Activated effector memory CD4-positive, alpha-beta T cell treated with anti-CD3 and anti-CD28 coated beads, Interleukin-2, amount 50 U/mL, for 16 hours (primary cell): ENCODE measurements at places on chromosomes 1 and 21.

GRCh38 chr1:115467196-115467595 lies 129.1 kb upstream of the NGF start:
- DNase-seq: no peak

DNA sequence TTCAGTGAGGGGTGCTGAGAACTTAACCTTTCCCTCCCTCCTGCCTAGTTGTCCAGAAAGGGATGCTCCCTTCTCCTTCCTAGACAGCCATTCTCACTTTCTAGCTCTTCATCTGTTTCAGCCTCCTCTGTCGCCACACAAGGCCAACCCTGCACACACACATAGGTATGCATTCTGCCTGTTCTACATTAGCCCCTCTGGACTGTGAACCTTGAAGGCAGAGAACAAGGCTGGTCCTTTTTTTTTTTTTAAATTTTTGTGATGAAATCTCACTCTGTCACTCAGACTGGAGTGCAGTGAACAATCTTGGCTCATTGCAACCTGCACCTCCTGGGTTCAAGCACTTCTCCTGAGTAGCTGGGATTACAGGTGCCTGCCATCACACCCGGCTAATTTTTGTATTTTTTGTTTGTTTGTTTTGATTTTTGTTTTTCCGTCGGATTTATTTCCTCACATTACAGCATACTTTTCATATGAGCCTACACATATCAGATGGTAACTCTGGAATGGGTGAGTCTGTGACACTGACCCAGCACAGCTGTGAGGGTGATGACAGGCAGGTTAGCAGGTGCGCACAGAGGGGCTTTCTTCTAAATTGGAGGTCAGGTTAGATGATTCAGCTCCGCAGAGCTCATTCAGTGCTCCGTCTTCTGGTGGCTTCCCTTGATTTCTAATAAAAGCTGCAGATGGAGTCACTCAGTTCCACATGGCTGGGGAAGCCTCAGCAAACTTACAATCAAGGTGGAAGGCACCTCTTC lies 4.9 kb upstream of the AKR1A1 start:
- no peak for DNase-seq

- no peak for DNase-seq
These were observed 25.9 kb downstream of the GREM2 start for GRCh38 chr1:240586006-240586405.

- DNase-seq: no peak
These were observed 199.0 kb downstream of the LBR start for GRCh38 chr1:225228871-225229303.

DNA sequence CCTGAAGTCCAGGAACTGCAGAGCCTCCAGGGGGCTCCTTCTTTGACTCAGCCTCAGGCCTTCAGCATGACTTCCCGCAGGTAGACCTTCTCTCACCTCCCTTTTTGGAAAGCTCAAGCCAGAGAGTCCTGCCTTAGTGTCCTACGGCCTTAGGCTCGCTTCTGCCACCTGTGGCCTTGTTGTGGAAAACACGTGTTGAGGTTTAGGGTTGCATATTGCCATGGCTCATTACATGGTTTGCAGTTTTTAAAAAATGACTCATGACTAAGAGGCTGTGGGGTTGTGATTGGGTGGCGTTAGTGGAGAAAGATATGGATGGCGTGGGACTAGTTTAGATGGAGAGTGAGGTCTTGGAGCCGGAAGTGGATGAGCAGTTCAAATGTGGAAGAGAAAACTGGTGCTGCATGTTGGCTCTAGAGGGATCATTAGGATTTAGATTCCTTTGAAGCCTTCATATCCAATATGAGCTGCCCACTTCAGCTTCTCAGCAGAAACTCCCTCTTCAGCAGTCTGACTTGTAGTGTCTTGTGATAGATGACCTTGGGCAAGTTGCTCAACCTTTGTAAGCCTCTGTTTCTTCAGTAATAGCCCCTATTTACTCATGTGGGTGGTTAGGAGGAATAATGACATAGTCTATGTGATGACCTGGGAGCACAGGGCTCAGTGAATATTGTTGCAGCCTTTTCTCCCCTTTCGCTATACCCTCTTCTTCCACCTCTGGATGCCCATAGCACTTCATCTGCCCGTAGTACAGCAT lies 6.5 kb upstream of the FGGY start:
- DNase-seq: no peak

- DNase-seq: peak; percentile 93
These were observed 78.0 kb downstream of the STUM start for GRCh38 chr1:226626577-226626956.

DNA sequence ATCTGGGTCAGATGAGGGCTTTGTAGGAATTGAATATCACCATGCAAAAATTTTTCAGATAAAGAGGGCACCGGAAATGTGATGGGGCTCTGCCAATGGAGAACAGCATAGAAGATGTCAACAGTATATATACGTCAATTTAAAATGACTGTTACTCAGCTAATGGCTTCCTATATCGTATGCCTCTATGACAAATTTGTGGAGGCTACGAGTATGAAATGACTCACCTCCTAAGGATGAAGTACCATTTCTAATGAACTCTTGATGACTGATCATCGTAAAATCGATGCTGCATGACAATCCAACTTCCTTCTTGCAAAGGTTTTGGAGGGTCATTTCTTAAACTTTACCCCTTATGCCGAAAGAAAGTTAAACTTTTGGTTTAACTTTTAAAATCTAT lies 450.3 kb upstream of the ZP4 start:
- no peak for DNase-seq

DNA sequence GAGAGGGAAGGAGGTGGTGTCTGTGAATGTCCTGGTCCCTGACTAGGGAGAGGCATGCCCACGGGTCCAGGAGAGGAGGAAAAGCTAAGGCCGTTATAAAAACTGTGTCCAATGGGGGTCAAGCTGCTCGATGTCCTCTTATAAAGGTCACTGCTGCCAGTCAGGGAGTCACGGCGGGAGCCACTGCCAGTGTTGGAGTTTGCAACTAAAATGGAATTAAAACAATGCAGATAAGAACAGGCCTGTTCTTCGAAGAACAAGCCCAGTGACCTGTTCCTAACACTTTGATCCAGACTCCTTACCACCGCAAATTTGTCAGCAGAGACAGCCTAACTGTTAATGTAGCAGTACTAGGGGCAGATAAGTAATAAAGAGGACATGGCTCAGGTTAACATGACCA lies 56.1 kb upstream of the SDC3 start:
- DNase-seq: no peak
